ENCODE measurements at places on chromosomes 4 and X. TPM values are rescaled to one million over a fixed set of nuclear protein-coding genes. Genes with fewer than 3 reads are reported as not detected.

ADH6 gene
- not detected for total RNA-seq

FGB gene
- total RNA-seq = not detected

NEXMIF gene
- 60.9 TPM for total RNA-seq

MAML3 gene
- total RNA-seq = 7.4 TPM

MAGEA12 gene
- total RNA-seq = not detected

AKAP14 gene
- 5.1 TPM for total RNA-seq

SCML2 gene
- total RNA-seq = 9.2 TPM

OTUD6A gene
- not detected for total RNA-seq

RBMX gene
- total RNA-seq = 227 TPM
